ENCODE measurements at places on chromosomes 11 and 22.

GRCh38 chr22:47139013-47139789, 376.8 kb downstream of the TBC1D22A start:
- no peak for DNase-seq

DNA sequence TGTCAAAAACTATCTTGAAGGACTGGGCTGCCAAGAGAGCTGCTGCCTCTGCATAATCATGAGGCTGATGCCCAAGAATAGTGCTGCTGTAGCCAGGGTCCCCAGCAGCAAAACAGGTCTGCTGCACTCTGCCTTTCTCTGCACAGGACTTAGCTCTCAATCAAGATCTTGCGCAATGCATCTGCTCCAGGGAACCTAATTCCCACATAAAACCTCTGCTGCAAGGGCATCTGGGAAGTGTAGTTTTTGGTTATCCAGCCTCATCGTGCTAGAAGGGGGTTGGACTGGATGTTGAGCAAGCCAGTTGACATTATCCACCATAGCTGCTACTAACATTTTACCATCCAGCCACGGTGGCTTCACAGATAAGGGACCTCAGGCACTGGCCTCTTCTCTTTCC, 192.7 kb downstream of the C11orf91 start:
- DNase-seq: no peak

- no peak for DNase-seq
Measured at GRCh38 chr11:112172362-112172994, 2.8 kb upstream of the BCO2 start.

DNA sequence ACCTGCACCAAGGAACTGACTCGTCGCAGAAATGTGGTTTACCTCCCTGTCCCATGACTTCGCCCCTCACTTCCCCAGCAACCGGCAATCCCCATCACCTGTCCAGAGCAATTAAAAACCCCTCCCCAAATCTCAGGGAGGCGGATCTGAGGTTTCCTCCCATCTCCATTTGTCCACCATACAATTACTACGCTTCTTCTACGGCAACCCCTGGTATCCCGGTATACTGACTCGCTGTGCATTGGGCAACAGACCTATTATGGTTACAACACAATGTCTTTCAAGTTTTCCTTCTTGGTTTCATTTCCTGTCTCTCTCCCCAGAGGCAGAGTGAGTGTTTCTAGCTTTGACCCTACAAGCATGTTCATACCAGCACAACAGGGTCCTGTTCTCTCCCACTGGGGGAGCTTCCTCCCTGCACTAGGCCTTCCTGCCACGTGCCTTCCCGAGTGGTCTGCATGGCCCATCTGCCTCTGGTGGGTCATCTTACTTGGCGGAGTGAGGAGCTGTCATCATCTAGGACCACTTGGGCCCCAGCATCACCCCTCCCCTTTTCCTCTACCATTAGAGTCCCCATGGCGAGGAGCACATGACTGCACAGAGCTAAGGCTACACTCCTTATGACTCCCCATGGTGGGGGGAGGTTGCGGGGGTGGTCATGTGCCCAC, 30.3 kb upstream of the NAP1L4 start:
- DNase-seq: peak; percentile 11

DNA sequence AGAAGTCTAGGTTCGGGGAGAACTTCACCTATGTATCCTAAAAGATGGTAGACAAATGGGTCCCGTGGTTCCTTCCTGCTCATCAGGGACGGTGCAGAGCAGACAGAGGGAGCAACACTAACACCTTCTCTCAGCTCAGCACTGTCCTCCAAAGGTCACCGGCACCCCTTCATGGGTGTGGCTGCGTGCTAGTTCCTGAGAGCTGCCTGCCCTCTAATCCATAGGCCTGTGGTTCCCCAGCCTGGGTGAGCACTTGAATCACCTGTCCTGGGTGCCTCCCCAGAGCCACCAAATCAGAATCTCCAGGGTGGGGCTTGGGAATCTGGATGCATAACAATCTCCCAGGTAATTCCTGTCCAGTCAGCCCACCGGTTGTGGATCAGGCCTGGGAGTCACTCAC, 113.9 kb upstream of the TMEM45B start:
- DNase-seq: no peak

DNA sequence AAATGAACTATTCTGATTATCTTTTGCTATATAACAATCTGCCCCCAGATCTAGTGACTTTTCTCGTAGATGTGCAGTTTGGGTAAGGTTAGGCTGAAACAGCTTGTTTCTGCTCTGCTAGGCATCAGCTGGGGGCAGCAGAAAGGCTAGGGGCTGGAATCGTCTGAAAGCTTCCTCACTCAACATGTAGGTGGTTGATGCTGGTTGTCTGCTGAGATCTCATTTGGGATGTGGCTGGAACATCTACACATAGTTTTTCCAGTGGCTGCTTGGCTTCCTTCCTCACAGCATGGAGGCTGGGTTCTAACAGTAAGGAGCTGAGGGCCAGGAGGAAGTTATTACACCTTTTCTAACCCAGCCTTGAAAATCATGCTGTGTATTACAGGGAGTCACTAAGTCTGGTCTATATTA, 30.2 kb downstream of the USP47 start:
- peak; percentile 1 for DNase-seq

DNA sequence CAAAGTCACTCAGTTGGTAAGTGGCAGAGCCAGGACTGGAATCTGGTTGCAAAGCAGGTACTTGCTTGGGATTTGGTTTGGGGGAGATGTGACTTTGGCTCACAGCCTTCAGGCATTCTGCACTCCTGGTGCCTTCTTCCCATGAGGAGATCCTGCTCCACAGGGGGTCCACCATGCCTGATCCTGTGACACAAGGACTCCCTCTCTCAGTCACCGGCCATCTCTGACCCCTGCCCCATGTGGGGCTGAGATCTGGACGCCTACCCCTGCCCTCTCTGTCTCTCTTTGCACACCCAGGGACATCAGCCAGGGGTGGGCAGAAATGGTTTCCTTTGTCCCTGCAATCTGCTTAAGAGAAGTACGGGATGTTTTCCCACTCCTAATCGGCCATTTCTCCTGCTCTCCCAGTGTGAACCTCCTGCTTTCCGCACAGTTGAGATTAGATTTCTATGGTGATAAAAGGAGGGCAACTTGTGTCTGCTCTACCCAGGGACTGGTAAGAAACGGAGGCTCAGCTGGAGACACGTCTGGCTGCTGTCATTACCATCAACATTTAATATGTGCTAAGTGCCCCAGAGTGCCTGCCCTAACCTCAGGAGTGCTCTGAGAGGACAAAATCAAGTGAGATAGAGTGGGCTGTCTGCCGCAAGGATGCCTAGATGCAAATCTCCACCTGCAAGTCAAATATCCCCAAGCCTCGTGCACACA, 11.1 kb upstream of the FXYD6 start:
- no peak for DNase-seq

DNA sequence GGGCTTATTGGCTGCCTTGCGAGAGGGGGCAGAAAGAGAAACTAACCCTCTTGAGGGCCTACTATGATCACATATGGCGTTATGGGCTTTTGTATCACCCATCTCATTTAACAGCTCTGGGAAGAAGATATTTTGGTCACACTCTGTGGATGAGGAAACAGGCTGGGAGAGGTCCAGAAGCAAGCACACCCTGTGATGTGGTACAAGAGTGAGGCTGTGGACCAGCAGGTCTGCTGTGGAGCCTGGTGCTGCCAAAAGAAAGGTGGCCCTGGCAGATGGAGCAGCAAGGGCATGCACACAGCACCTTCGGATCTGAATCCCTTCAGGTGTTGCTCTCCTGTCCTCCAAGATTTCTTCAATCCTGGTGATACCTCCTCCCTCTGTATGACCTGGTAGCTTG, 64.1 kb downstream of the KCNC1 start:
- no peak for DNase-seq

DNA sequence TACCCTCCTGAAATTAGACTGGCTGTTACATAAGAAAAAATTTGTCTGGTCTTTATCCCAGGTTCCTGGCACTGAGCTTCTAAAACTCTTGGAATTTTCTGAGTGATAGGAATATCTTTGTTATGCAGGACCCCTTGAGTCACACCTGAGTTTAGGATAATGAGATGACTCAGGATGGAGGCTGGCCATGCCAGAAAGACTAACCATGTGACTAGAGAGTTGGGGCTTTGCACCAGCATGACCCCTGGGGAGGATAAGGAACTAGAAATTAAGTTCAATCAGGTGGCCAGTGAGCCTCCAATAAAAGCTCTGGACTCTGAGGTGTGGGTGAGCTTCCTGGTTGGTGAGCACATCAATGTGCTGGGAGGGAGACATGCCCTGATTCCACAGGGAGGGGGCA, 88.1 kb downstream of the XRRA1 start:
- DNase-seq: no peak

GRCh38 chr11:32919338-32919737, 26.7 kb downstream of the QSER1 start:
- no peak for DNase-seq

DNA sequence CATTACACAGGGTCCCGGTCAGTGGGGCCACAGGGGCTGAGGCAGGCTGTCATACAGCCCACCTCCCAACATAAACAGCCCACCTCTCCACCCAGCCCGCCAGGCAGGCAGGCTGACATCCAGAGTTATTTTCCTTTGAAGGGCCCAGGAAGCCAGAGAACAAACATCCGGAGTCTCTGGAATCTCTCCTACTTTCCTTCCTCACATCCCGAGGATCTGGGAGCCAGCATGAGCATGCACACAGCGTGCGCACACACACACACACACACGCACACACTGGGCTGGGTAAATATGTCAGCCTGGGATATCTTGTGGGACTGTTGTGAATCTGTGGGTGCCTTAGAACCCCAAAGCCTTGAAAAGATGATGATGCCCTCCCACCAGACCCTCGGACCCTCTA, 55.4 kb downstream of the PDE2A start:
- DNase-seq: no peak

- DNase-seq: no peak
Measured at GRCh38 chr11:67062526-67063373, 6.1 kb downstream of the RHOD start.

- DNase-seq: no peak
Measured at GRCh38 chr22:41885516-41885915, 29.4 kb downstream of the SHISA8 start.

- no peak for DNase-seq
Measured at GRCh38 chr11:114466742-114467141, 27.5 kb downstream of the REXO2 start.

DNA sequence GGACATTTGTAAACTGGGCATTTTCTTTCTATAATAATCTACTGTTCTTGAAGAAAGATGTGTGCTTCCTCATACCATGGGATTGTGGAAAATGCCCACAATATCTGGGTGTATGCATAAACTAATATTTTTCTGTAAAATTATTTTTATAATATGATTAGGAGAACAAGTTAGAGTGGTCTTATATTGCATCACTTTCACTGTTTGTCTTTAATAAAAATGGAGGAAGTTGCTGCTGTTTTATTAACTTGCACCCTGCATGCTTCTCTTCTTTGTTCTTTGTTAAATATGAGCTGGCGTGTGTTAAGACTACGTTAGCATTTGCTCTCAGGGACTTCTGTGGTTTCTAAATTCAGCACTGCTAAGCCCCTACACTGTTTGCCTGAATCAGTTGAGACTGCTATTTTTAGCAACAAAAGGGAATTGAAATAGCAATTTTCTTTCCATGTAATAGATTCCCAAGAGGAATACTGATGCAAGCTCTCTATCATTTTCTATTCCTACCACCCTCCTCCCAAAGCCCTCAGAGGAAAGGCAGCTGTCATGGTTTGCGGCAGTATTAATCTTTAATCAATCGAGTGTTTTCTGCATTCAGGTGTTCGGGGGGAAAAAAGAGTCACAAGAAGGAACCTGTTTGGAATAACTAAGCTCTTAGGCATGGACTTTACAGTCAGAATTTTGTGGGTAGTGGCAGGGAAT, 56.1 kb downstream of the HSD17B12 start:
- DNase-seq: no peak

GRCh38 chr22:44526779-44527126, 28.7 kb upstream of the RTL6 start:
- no peak for DNase-seq
